Activated T-helper 17 cell treated with anti-CD3 and anti-CD28 coated beads, Interleukin-2, amount 50 U/mL, for 72 hours (primary cell): ENCODE measurements at places on chromosomes 3 and 15. TPM values are rescaled to one million over a fixed set of nuclear protein-coding genes. Genes with fewer than 3 reads are reported as not detected.

DNA sequence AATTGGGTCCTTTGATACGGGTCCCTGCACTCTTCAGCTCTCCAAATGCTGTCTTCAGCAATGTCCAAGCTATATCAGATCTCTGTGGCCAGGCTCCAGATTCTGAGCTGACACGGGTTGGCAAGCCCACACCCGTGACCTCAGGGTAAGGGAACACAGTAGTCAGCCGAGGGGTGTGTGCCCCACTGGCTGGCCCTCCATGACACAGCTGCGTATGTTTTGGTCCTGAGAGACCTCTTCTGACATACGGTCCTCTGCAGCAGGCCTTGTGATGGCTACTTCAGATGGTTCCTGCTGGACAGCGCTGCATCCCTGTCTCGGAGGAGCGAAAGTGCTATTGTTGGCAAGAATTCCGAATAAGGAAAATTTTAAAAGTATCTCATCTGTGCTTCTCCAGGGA lies 85.2 kb upstream of the ADAMTS17 start:
- ATAC-seq, result no peak

The TRPM1 gene
- total RNA-seq, result not detected

GRCh38 chr3:69504232-69504631 lies 118.3 kb upstream of the FRMD4B start:
- no peak for ATAC-seq

GRCh38 chr3:95123104-95123503 lies 1060.2 kb downstream of the NSUN3 start:
- ATAC-seq, result no peak

The SLC12A1 gene
- not detected for total RNA-seq

DNA sequence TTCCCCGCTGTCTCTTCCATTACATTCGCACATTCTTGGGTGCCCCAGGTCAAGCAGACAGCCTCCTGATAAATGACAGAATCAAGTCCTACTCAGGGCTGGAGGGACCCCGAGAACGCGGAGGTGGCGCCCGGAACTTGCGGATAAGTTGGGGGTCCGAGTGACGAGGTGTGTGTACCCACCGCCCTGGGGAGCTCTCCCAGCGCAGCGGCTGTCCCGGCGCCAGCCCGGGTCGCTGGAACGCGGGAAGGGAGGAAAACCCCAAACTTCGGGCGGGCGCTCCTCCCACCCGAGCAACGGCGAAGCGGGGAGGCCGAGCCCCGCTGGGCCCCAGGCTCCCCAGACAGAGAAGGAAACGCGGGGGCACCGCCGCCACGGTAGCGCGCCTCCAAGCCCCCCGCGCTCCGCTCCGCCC lies 550 bp downstream of the CLN6 start:
- ATAC-seq, result peak; percentile 1

DNA sequence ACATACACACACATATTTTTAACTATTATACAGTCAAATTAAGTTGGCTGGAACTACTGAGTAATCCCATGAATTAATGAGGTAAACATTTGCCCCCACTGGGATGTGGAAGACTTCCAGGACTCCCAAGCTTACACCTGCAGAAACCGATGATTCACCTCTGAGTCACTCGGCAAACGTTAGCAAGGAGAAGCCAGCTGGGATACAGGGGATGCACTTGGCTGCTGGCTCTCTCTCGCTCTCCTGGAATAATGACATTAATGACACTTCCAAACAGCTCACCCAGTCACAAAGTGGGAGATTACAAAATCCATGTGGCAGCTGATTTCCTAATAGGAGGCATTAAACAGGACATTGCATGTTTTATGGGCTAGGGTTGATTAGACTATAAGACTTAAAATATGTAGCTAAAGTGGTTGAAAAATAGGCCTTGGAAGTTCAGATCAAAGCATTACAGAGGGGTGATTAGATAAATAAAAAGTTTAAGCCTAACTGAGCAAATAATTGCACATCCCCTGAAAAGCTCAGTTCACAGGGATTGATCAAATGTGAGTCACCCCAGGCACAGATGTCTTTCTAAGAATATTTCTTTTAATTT lies 500.9 kb downstream of the SOX2 start:
- ATAC-seq, result no peak

- no peak for ATAC-seq
Observed at GRCh38 chr3:126314305-126314789, 42.9 kb downstream of the KLF15 start.
